ENCODE measurements at places on chromosomes 1 and 21. TPM values are rescaled to one million over a fixed set of nuclear protein-coding genes. Genes with fewer than 3 reads are reported as not detected.
A peak's percentile ranks its signal among the peaks of the same experiment; 100 is the strongest.

DNA sequence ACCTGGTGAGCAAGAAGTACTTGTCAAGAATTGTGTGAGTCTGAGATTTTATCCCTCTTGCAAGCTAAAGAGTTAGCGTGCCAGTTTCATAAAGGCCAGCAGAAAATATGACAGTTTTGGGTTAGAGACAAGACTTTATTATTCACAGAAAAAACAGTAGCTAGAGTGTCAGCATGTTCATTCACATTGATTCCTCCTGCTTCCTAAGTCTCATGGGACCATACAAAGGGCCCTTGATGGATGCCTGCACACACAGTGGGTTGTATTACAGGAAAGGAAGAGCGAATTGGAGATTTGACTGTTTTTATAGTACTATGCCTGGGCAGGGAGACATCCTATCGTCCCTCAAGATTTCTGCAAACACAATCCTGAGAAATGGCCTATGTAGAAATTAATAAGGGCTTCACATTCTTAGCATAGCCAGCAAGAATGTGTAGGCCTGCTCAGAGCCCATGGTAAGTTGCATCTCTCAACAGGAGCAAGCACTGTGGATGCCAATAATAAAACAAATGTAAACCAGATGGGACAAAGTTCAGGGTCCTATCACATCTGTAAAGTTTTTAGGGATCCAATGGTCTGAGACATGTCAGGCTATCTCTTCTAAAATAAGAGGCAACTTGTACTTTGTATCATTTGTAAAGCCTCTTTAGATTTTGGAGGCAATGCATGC lies 4.0 kb upstream of the ASPM start:
- DNase-seq = no peak

GRCh38 chr1:100452641-100453040 lies 85.3 kb upstream of the GPR88 start:
- no peak for DNase-seq

- no peak for DNase-seq
Measured at GRCh38 chr21:39124681-39125251, 58.5 kb downstream of the PSMG1 start.

- DNase-seq = peak; percentile 48
Measured at GRCh38 chr1:26161415-26162219, 2.7 kb downstream of the FAM110D start.

GRCh38 chr1:90319918-90320317 lies 325.0 kb downstream of the ZNF326 start:
- no peak for DNase-seq

Gene CLCNKA
- total RNA-seq = not detected
